ENCODE measurements at places on chromosomes 4 and X. TPM values are rescaled to one million over a fixed set of nuclear protein-coding genes. Genes with fewer than 3 reads are reported as not detected.

The MGARP gene
- total RNA-seq, result 0.72 TPM

The MAGEE2 gene
- not detected for total RNA-seq

The HMX1 gene
- 5.1 TPM for total RNA-seq

The TACR3 gene
- total RNA-seq, result not detected

The F9 gene
- not detected for total RNA-seq

The SPINK2 gene
- total RNA-seq, result not detected

The SLC10A4 gene
- total RNA-seq, result 0.06 TPM

The TMEM271 gene
- total RNA-seq, result 0.08 TPM

The NUDT11 gene
- total RNA-seq, result 29.3 TPM

The HSFX4 gene
- total RNA-seq, result not detected

The GLA gene
- 192 TPM for total RNA-seq

The DUSP9 gene
- total RNA-seq, result 1.3 TPM

The DCAF12L1 gene
- total RNA-seq, result not detected

The TEX11 gene
- not detected for total RNA-seq

The USP17L15 gene
- total RNA-seq, result not detected

The MAGEA4 gene
- total RNA-seq, result not detected
